CD8-positive, alpha-beta T cell (primary cell): ENCODE measurements at places on chromosomes 11 and 22.

DNA sequence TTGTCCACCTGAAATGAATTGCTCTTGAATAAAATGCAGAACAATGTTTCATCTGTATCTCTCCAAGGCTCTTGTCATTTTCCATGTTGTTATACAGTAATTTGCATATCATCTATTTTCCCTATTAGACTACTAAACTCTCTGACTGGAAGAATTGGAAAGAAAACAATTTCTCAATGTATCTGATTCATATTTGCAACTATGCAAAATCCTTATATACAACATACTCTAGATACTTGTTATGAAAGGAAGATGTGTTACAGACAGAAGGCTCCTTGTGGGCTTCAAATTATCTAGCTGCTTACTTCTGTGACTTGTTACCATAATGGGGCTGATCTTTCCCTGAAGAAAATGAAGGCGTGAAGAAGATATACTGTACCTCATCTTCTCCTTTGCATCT lies 9.6 kb upstream of the SERGEF start:
- no peak for DNase-seq

DNA sequence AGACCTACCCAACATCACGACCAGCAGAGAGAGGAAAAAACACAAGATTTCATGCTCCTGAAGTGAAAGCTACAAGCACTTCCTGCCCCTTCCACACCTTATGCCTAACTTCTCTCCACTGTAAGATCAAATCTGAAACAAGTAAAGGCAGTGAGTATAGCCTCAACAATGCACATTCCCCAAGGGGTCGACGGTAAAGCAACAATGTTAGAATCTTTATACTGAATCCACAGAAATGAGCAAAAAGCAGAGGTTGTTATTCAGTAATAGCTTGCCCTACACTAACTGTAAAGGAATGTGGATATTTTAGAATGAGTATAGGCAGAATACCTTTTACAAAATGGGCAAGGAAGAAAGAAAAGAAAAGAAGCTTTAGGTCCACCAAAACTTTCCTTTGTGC lies 15.6 kb downstream of the ARFGAP3 start:
- no peak for DNase-seq

DNA sequence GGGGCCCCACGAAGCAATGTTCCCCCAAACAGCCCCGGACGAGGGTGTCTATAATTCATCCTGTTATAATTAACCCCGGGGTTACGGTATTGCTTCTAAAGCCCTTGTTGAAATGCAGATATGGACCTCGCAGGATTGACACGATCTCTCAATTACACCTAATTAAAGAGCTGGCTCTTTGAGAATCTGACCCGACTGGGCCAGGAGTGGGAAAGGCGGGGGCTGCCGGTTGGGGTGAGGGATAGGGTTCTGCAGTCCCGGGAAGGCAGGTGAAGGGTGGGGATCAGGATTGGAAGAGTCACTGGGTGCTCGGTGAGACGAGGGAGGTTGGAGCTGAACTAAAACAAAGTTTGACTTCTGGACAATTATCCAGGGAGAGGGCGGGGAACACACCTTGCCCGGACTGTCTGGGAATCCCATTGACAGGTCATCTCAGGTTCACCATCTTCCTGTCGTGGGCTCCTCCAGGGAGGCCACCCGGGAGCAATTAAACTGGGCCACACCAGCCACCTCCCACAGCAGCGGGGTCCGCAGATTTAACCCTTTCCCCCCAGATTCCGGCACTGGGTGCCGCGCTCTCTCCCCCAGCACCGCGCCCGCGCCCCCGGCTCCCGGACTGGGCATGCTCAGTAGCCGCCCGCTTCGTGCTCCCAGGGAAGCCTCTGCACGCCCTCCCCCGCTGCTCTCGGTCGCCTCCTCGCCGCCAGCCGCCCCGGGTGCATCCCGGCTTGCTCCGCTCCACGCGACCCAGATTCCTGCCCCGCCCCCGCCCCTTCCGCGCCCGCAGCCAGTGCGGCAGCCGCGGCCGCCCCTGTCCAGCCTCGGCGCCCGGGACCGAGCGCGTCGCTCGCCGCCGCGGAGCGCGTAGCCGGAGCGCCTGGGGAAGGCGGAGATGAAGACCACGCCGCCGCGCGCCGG lies at the start of gene ELMOD1:
Gene ELMOD1, plus strand, starts transcription at position 688 of the 918 bp plus-strand sequence. CDS start 27,043 bp downstream, outside the sequence.
- peak; percentile 51 for DNase-seq

DNA sequence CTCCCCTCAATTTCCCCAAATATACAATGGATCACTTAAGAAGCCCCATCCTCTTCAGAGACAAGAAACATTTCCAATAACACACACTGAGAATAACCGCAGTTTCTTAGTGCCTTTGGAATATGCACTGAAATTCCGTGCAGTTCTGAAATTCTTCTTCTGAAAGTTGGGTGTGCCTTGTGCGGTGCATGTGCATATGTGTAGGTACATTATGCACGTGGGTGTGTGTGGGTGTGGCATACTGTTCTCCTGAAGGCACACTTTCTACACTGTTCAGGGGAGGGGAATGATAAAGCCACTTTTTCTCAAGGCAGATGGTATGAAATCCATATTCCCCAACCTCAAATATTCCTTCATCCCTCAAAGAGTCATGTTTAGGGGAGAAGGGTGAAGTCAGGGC lies 1.7 kb downstream of the EXPH5 start:
- DNase-seq: no peak

- DNase-seq: peak; percentile 55
Observed at GRCh38 chr22:30802202-30803166, 107.8 kb downstream of the OSBP2 start.

DNA sequence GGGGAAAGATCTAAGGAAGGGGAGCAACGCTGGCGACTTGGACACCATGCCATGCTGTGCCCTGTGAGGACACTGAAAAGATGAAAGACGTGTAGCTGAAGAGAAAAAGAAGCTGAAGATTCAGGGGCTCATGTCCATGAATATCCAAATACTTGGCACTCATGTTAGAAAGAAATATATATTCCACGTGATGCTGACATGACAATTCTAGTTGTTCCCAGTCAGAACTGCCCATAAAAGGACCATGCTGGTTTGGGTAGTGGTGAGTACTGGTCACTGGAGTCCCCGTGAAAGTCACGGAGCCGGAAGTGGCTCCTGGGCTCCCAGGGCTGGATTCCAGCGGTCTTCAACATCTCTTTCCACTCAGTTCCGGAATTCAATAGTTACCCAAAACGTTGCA lies 9.9 kb downstream of the MS4A15 start:
- no peak for DNase-seq

- DNase-seq: no peak
Observed at GRCh38 chr11:127670374-127671119, 670.0 kb upstream of the KIRREL3 start.

DNA sequence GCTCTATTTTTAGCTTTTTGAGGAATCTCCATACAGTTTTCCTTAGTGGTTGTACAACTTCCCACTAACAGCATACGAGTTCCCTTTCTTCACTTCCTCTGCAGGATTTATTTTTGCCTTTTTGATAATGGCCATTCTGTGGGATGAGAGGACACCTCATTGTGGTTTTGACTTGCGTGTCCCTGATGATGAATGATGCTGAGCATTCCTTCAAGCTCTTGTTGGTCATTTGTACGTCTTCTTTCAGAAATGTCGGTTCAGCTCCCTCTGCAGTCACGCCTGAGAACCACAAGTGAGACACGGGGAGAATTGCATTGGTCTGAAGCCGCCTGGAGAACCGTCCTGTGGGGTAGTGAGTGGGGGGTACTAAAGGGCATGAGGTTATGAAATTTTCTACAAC lies 2.0 kb upstream of the KRTAP5-10 start:
- no peak for DNase-seq

GRCh38 chr22:49106096-49106841 lies 721.4 kb downstream of the BRD1 start:
- DNase-seq: no peak

GRCh38 chr22:29152045-29152953 lies 53.4 kb upstream of the EMID1 start:
- no peak for DNase-seq

DNA sequence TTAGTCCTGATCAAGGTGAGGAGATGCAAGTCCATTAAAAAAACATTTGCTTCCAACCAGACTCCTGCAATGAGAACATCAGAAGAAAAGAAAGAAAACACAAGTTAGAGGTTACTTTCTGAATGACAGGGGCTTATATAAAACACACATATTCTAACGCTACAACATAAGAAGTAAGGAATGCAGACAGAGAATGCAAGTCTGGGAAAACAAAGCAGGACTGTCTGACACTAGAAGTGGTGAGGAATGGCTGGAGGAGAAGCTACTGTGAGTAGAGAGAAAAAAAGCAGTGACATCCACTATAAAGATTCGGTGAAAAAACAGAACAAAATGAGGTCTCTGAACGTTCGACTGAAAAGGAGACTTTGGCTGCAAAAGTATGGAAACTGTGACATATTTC lies 12.3 kb downstream of the TMEM216 start:
- no peak for DNase-seq

DNA sequence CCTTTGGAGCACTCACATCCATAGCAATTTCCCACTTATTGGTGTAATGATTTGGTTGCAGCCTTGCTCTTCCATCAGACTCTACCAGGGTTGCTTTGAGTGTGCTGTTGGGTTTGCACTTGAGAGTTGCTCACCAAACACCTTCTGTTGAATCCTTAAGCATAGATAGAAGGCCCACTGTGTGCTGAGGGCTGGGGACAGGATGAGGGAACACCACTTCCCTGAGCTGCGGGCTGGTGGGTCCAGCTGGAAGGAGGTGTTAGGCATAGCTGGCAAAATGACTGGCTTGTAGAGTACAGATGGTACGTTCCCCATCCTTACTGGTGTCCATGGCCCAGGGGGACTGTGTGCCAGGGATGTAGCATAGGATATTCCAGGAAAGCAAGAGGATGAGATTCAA lies 3.9 kb downstream of the PRDM11 start:
- DNase-seq: no peak

- DNase-seq: peak; percentile 29
Observed at GRCh38 chr11:2444821-2445745, at the start of gene KCNQ1. KCNQ1 (plus strand) TSS chr11:2445008; CDS start chr11:2445099, 91 bp downstream.

DNA sequence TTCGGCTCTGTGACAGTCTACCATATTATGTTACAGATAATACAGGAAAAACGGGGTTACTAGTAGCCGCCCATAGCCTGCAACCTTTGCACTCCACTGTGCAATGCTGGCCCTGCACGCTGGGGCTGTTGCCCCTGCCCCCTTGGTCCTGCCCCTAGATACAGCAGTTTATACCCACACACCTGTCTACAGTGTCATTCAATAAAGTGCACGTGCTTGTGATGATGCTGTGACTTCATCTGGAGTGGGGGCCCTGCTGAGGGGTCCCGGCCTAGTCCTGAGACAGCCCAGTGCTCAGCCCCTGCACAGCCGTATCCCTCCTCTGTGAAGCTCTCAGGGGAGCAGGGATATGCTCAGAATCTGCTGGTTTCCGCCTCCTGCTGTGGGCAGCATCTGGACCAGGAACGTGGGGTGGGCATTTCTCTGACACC lies 1.2 kb downstream of the IFITM1 start:
- peak; percentile 57 for DNase-seq

DNA sequence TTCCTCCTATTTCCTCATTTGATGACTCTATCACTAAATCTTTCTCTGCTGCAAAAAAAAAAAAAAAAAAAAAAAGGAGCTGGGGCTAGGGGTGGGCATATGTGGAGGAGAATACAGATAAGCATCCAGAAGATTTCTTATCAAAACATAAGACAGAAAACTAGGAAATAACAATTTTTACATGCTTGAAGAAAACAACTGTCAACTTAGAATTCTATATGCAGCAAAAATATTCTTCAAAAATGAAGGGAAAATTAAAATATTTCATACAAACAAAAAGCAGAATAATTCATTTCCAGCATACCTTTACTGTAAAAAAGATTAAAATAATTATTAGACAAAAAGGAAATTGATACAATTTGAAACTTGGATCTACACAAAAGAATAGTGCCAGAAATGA lies 38.7 kb downstream of the GDPD4 start:
- no peak for DNase-seq
